Testis (tissue), 5 donors: ENCODE measurements at places on chromosomes 7 and 10.

GRCh38 chr10:68813559-68813958 lies 13.8 kb upstream of the STOX1 start:
- no peak overlapping the region for H3K4me3 ChIP-seq
- H3K27ac ChIP-seq: no peak overlapping the region
- no peaks in the 10 kb centered on the region for H3K36me3 ChIP-seq
- no peaks in the 10 kb centered on the region for H3K27me3 ChIP-seq
- no peak for DNase-seq

DNA sequence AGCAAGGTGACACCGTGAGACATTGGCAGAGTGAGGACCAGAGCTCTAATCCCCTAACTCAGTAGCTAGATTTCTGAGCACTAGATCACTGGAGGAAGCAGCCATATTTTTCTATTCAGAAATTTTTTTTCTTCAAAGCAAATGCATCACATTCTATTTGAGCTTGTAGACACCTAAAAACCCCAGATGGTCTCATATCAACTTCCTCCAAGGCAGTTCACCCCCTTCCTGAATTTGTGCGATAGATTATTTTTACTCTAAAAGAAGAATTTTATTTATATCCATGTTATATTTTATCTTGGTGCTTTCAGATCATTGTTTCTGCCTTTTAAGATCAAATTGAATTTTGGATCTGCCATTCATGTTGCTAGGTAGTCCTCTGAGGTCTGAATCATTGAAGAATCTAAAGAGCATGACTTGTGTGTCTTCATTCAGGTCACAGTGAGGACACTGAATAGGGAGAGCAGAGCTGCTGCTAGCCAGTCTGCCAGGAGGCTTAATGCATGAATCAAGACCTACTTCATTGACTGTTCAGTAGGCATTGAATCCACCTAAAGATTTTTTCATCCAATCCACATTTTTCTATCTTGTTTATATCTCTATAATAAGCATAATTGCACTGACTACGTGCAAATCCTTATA lies 92.9 kb upstream of the LRRTM3 start:
- no peak overlapping the region for H3K4me3 ChIP-seq
- H3K27me3 ChIP-seq: no peaks in the 10 kb centered on the region
- H3K27ac ChIP-seq: no peak overlapping the region
- H3K36me3 ChIP-seq: no peaks in the 10 kb centered on the region

- no peak for DNase-seq
- no peak overlapping the region for H3K4me3 ChIP-seq
- H3K36me3 ChIP-seq: no peaks in the 10 kb centered on the region
- no peaks in the 10 kb centered on the region for H3K27me3 ChIP-seq
- no peaks in the 10 kb centered on the region for H3K4me1 ChIP-seq
- no peak overlapping the region for H3K27ac ChIP-seq
Observed at GRCh38 chr10:82390866-82391658, 516.1 kb downstream of the NRG3 start.

DNA sequence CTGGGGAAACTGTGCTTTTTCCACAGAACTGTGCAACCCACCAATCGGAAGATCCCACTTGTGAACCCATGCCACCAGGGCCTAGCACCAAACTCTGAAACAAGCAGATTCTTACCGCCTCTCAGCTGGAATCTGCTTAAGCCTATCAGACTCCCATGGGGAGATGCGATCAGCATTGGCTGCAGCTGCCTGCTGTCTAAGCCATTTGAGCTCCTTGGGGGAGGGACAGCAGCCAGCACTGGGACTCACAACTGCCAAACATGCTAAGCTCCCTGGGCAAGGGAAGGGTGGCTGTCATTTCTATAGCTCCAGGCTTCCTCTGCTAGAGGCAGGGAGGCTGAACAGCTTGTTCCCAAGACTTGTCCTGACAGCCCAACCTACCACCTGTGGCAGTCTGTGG lies 283.8 kb downstream of the CDK14 start:
- no peak for DNase-seq
- H3K4me1 ChIP-seq: no peaks in the 10 kb centered on the region
- no peaks in the 10 kb centered on the region for H3K36me3 ChIP-seq
- H3K4me3 ChIP-seq: no peak overlapping the region

DNA sequence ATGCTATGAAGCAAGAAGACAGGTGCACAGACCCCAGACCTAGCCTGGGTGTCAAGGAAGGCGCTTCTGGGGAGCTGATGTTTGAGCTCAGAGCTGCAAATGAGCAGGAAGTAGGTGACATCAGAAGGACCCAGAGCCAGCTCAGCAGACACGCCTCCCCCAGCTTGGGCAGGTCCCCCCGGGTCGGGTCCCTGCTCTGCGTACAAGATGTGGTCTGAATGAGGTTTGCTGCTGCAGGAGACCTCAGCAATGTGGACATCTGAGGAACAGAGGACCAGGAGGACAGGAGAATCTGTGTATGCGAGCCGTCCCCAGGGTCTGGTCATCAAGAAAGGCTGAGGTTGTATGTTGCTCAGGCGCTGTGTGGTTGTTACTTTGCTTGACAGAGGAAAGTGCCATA lies 51.8 kb downstream of the TACC2 start:
- H3K4me1 ChIP-seq: peaks cover 3% of the 10 kb centered on the region
- H3K4me3 ChIP-seq: no peak overlapping the region
- no peaks in the 10 kb centered on the region for H3K36me3 ChIP-seq
- no peak for DNase-seq

DNA sequence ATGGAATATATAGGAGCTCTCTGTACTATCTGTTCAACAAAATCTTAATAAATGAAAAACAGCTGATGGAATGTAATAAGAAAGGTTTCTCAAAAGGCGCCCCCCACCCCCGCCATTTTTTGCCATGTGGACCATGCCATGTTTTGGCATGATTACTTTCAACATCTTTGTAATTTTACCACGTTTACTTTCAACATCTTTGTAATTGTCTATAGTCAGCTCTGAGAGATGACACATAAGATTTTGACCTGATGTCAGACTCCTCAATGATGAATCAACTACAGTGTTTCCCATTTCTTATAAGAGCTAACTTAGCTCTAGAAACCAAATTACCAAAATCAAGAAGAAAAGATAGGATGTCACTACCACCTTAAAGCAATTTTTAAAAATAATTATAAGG lies 144.9 kb upstream of the AHR start:
- H3K27me3 ChIP-seq: no peaks in the 10 kb centered on the region
- H3K4me1 ChIP-seq: no peaks in the 10 kb centered on the region
- no peaks in the 10 kb centered on the region for H3K36me3 ChIP-seq
- no peak overlapping the region for H3K27ac ChIP-seq
- DNase-seq: no peak
